ENCODE measurements at places on chromosomes 2 and 18. TPM values are rescaled to one million over a fixed set of nuclear protein-coding genes. Genes with fewer than 3 reads are reported as not detected.
A peak's percentile ranks its signal among the peaks of the same experiment; 100 is the strongest.

GRCh38 chr2:102834523-102835273 is 72.9 kb downstream of the TMEM182 start:
- no peaks in the 10 kb centered on the region for H3K27me3 ChIP-seq
- no peak overlapping the region for H3K4me3 ChIP-seq
- no peaks in the 10 kb centered on the region for H3K36me3 ChIP-seq

DNA sequence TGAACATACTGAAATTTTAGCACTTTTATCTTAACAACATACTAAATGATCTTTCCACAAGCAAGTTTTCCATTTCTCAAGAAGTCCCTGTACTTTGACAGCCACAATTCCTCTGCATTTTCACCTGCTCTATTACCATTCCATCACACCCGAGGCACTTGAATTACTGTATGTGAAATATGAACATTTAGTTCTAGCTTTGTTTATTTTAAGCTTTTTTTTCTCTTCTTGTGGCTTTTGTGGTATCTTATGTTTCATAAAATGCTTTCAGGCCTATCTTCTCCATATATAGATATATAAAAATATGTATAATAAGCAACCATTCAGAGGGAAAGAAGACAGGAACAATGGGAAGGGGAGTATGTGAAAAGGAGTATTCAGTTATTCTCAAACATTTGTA is 693.9 kb downstream of the SATB2 start:
- no peak overlapping the region for H3K27ac ChIP-seq
- no peaks in the 10 kb centered on the region for H3K36me3 ChIP-seq
- no peak overlapping the region for H3K4me3 ChIP-seq
- H3K27me3 ChIP-seq, result no peaks in the 10 kb centered on the region
- H3K4me1 ChIP-seq, result no peaks in the 10 kb centered on the region

GRCh38 chr2:190682168-190682567 is 33.3 kb downstream of the NAB1 start:
- H3K27ac ChIP-seq, result no peak overlapping the region
- no peak overlapping the region for H3K4me3 ChIP-seq
- no peaks in the 10 kb centered on the region for H3K4me1 ChIP-seq

DNA sequence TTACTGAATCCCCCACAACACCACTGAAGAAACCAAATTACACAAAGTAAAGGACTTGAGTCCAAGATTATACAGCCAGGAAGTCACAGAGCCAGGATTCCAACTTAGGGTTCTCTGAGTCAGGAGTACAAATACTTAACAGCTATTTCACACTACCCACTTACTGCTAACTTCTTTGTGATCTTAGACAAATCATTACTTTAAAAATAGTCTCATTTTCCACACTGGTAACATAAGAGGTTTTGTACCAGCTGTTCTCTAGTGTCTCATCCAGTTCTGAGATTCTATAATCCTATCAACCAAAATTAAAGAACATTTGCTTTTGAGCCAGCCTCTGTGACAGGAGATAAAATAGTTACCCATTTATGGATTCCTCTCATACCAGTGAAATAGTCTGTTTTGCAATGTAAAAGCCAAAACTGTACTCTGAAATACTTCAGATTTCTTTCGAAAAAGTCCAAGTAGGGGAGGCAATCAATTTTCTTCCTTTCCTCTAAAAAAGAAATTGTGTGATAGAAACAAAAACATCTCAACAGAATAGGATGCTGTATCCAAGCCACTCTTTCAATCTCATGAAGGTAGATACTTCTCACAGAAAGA is 157.6 kb downstream of the LRATD1 start:
- H3K27ac ChIP-seq, result no peak overlapping the region
- no peak overlapping the region for H3K4me3 ChIP-seq
- no peaks in the 10 kb centered on the region for H3K27me3 ChIP-seq
- no peak for DNase-seq
- H3K4me1 ChIP-seq, result no peaks in the 10 kb centered on the region
- H3K36me3 ChIP-seq, result no peaks in the 10 kb centered on the region

DNA sequence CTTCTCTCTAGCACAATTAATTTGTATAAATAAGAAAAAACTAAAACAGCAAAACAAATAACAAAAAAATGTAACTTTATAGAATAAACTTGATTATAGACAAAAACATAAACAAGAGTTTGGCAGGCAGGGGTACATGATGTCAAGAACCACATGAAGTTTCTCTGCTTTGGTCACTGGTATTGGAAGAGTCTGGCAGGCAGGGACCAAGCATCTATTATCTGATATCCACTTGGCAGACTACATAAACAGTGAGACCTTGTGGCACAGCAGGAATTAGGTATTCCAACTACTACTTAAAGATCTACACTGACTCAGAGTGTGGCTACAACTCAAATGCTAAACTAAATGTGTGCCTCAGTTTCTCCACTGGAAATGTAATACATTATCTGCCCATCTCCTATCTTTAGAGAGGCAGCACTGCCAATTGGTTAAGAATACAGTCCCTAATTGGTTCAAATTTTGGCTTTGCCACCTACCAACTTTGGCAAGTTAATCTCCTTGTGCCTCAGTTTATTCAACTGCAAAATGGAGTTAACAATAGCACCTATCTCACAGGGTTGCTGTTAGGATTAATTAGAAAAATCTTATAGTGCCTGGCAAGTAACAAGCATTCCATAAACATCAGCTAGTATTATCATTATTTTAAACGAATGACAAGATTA is 2.7 kb downstream of the MAP4K3 start:
- H3K36me3 ChIP-seq, result no peaks in the 10 kb centered on the region
- peak overlapping the region; percentile 96 for H3K4me3 ChIP-seq
- no peaks in the 10 kb centered on the region for H3K27me3 ChIP-seq
- no peaks in the 10 kb centered on the region for H3K4me1 ChIP-seq
- DNase-seq, result no peak

- no peaks in the 10 kb centered on the region for H3K4me1 ChIP-seq
- no peaks in the 10 kb centered on the region for H3K36me3 ChIP-seq
- no peak for DNase-seq
- no peak overlapping the region for H3K4me3 ChIP-seq
- H3K27ac ChIP-seq, result no peak overlapping the region
Observed at GRCh38 chr2:14601156-14601770, 31.3 kb upstream of the LRATD1 start.

DNA sequence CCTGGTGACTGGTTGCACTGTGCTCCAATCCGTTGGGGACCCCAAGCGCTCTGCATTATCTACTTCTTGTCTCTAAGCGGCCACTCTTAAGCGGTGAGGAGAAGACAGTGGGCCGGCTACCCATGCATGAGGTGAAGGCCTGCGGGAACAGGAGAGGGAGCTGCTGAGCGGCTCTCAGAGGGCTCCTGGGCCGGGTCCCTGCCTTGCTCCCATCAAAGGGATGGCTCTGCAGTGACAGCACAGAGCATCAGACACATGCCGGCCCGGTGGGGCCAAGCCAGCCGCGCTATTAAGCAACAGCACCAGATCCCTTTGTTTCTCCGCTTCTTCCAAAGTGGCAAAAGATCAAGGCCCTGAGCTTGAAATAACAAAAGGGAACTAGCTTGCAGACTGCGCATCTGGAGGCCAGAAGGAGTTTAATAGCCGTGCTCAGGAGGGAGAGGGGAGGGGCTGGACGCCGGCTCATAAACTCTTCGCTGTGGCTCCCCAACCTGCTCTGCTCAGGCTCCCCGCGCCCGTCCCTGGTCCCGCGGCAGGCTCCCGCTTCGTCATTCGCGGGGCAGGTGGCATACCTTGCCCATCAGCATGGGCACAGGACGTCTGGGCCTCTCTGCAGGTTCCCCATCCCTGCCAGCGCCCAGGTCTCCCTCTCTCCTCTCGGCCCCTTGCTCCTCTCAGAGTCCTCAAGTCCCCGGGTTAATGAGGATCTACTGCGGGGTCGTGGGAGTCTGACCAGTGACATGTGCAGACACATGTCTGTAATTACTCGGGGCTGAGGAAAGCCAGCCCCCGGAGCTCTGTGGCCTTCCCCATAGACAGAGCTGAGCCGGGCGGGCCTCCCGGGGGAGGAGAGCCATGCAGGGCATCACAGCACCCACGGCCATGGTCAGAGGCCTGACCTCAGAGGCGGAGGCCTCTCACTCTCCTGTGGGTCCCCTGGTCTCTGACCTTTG is 96.7 kb downstream of the ASB1 start:
- no peaks in the 10 kb centered on the region for H3K27me3 ChIP-seq
- H3K4me3 ChIP-seq, result no peak overlapping the region

- H3K27ac ChIP-seq, result peak overlapping the region; percentile 83
- H3K27me3 ChIP-seq, result no peaks in the 10 kb centered on the region
- H3K4me3 ChIP-seq, result peak overlapping the region; percentile 62
Observed at GRCh38 chr2:36355890-36356297, 316 bp downstream of the CRIM1 start.

GRCh38 chr2:11203480-11203879 is 48.2 kb downstream of the SLC66A3 start:
- no peak for DNase-seq
- H3K4me1 ChIP-seq, result no peaks in the 10 kb centered on the region
- H3K27ac ChIP-seq, result no peak overlapping the region
- no peak overlapping the region for H3K4me3 ChIP-seq

- H3K4me3 ChIP-seq, result no peak overlapping the region
- no peaks in the 10 kb centered on the region for H3K4me1 ChIP-seq
- no peak for DNase-seq
- no peaks in the 10 kb centered on the region for H3K36me3 ChIP-seq
Observed at GRCh38 chr2:136045835-136046570, 60.6 kb upstream of the DARS1 start.

DNA sequence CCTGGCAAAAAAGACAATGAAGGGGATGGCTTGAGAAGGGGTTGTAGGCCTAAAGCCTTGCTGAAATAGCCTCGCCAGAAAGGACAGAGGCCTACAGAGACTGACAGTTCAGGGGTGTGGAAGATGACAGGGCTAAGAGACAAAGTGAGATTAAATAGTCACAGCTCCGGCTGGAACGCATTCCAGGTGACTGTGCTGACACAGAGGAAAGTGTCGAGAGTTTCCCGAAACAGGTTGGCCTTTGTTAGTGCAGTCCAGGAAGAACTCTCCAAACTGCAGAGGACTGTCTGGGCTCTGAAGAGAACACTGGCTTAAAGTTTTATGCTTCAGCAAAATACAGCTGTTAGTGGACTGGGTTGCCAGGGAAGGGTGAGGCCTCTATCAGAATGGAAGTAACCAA is 52.8 kb downstream of the METTL4 start:
- H3K27ac ChIP-seq, result peak overlapping the region; percentile 29
- H3K4me1 ChIP-seq, result no peaks in the 10 kb centered on the region
- no peak overlapping the region for H3K4me3 ChIP-seq
- H3K27me3 ChIP-seq, result no peaks in the 10 kb centered on the region
- no peaks in the 10 kb centered on the region for H3K36me3 ChIP-seq

DNA sequence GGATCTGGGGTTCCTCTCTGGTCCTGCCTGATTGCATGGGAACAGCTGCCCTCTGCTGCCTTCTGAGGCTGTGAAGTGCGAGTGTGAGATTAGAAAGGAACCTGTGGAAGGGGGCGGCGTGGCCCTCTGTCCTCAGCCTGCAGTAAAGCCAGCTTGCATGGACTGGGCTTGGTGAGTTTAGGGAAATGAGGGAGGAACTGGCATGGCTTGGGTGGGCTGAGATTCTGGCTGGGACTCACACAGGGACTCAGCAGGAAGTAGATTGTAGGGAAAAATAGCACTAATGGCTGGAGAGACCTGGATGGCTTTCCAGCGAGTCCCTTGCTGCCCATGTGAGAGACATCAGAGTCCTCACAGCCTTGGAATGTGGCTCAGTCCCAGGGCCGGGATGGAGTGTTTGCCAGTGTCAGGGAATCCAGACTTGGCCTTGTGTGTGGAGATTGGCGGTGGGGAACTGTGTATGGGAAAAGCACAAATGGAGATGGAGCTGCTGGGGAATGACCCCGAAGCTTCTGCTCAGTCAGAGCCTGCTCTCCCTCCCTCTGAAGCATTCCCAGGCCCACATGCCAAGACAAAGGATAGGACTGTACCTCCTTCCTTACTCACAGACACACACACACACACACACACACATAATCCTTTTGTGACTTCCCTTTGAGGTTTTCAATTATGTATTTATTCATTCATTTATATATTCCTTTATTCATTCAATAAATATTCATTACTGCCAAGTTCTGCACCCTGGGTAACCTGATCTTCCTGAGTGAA is 115.4 kb downstream of the ACAA2 start:
- DNase-seq, result no peak
- no peaks in the 10 kb centered on the region for H3K36me3 ChIP-seq
- no peaks in the 10 kb centered on the region for H3K27me3 ChIP-seq
- H3K4me3 ChIP-seq, result no peak overlapping the region

- no peak overlapping the region for H3K27ac ChIP-seq
- DNase-seq, result no peak
- no peaks in the 10 kb centered on the region for H3K4me1 ChIP-seq
Observed at GRCh38 chr2:148135705-148136104, 114.8 kb downstream of the MBD5 start.

DNA sequence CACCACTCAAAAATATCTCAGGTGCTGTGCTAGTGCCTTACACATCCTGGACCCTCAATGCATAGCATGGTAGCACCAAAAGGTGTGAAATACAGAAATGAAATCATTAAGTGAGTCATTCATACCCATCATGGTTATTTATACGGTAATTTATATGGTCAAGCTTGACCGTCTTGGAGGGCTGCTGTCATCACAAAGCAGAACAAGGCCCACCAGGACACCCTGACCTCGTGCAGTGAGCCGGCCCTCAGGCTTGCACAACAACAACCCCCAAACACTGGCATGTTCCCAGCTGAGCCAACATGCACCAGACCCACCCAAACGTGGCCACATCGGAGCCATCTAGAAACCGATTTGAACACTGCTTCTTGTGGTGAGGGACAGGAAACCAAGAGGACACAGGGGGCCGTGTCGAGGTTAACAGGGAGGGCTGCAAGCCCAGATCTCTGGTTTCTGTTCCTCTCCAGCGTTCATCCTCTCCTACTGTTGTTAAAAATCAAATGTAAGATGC is 378.5 kb upstream of the ID2 start:
- H3K36me3 ChIP-seq, result no peaks in the 10 kb centered on the region
- H3K4me3 ChIP-seq, result no peak overlapping the region
- DNase-seq, result peak; percentile 75
- H3K27ac ChIP-seq, result no peak overlapping the region

GRCh38 chr2:190351955-190352354 is 8.6 kb downstream of the INPP1 start:
- no peaks in the 10 kb centered on the region for H3K36me3 ChIP-seq
- H3K27ac ChIP-seq, result no peak overlapping the region

GRCh38 chr18:31645411-31645810 is 39.0 kb downstream of the B4GALT6 start:
- H3K36me3 ChIP-seq, result no peaks in the 10 kb centered on the region
- H3K27me3 ChIP-seq, result no peaks in the 10 kb centered on the region
- H3K4me3 ChIP-seq, result no peak overlapping the region

GRCh38 chr2:10871978-10872377 is 39.8 kb upstream of the KCNF1 start:
- peaks cover 27% of the 10 kb centered on the region for H3K4me1 ChIP-seq
- peak overlapping the region; percentile 94 for H3K27ac ChIP-seq
- H3K27me3 ChIP-seq, result no peaks in the 10 kb centered on the region
- no peak for DNase-seq
- no peaks in the 10 kb centered on the region for H3K36me3 ChIP-seq

TNS1 gene
- total RNA-seq, result 393 TPM

MC4R gene
- not detected for total RNA-seq

EFHD1 gene
- 11.5 TPM for total RNA-seq

LAMA3 gene
- total RNA-seq, result 5.0 TPM

PTPN4 gene
- total RNA-seq, result 23.7 TPM

SPP2 gene
- not detected for total RNA-seq

POTEJ gene
- not detected for total RNA-seq

NCKAP1 gene
- 107 TPM for total RNA-seq

AP1S3 gene
- total RNA-seq, result 3.5 TPM

WDR54 gene
- total RNA-seq, result 7.5 TPM

SCN7A gene
- total RNA-seq, result 30.6 TPM

All from right atrium auricular region (tissue), 2 donors.